ENCODE measurements at places on chromosomes 6 and 20.

DNA sequence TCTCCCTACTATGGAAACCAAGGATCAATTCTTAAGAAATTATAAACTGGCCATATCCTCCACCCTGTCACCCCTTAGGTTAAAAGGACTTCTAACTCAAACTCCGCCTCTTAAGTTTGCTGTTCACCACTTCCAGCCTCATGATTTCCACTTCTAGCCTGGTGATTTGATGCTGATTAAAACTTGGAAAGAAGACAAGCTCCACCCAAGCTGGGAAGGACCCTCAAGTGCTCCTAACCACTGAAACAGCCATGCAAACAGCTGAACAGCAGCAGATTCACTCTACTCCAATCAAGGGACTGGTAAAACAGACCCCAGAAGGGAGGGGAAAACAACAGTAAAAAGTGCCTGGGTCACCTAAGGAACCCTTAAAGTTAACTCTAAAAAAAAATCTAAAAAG is 10.3 kb downstream of the LCA5 start:
- DNase-seq, result no peak

DNA sequence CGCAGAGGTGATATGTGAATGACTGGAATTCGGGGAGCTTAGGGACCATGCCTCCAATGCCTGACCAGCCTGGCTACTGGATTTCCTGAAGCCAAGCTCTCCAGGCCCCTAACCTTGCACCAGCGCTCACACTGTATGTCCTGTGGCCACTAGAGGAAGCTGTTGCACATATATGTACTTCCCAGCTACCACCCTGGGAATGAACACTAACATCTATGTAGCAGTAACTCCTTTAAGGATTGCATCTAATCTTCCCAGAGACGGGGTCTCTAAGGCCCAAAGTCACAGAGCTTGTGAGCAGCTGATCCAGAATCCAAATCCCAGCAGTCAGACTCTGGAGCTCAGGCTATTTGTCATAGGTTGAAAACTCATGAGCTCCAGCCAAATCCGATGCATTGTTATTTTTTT is 20.4 kb upstream of the BPIFB1 start:
- DNase-seq, result peak; percentile 74

DNA sequence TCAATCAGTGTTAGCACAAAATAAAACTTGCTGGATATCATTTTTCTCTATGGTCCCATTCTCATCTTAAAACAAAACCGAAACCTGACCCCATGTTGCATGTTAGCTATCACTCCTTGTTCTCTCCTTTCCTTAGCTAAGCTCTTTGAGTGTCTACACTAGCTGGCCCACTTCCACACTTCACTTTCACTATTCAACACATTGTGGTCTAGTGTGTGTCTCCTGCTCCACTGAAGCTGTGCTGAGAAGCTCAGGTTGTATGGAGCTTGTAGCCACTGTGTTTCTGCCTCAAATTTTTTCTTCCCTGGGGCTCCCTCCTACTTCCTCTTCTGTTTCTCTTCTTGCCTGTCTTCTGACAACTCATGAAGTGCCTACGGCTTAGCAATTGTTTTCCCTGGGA is 223.0 kb downstream of the NKAIN2 start:
- no peak for DNase-seq

DNA sequence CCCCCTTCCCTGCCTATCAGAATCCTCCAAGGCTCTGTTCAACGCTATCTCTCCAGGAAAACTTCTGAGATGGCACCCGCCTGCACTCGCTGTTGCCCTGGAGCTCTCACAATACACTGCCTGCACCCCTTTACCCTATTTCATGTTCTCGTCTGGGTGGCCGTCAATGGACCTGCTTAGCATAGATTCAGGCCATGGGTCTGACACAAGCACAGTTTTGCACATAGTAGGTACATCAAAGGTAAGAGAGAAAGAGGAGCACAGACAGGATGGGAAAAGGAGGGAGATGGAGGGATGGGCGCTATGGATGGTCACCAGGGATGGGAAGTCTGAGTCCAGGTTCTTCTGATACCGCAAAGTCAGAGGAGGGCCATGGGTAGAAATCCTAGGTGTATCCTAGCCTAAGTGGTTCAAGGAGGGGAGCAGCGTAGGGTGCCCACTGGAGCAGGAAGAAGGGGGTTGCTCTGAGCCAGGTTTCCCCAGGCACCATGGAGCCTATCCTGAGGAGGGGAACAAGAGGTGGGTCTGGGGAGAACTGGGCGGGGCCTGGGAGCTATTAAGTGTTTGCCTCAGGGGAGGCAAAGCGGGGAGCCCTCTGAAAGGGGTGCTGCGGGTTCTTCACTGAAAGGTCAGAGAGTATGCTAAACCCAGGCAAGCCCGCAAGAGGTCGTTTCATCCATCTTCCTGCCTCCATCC is 89.3 kb downstream of the MRPL14 start:
- DNase-seq, result no peak

DNA sequence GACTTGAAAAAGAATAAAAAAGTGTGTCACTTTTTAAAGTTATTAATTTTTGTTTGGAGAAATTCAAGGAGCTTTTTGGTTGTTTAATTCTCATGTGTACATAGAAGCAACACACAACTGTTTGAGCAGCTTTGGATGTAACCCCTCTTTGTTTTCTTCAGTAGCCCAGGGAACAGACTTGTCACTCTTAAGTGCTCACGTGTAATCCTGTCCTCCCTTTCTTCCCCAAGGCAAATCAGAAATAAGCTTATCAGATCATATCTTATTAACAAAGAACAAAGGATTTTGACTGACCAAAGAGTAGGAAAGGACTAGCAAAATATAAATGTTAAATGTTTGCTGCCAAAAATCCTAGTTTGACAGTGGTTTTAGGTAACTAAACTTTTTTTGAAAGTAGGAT is 7.3 kb upstream of the FLRT3 start:
- peak; percentile 36 for DNase-seq

DNA sequence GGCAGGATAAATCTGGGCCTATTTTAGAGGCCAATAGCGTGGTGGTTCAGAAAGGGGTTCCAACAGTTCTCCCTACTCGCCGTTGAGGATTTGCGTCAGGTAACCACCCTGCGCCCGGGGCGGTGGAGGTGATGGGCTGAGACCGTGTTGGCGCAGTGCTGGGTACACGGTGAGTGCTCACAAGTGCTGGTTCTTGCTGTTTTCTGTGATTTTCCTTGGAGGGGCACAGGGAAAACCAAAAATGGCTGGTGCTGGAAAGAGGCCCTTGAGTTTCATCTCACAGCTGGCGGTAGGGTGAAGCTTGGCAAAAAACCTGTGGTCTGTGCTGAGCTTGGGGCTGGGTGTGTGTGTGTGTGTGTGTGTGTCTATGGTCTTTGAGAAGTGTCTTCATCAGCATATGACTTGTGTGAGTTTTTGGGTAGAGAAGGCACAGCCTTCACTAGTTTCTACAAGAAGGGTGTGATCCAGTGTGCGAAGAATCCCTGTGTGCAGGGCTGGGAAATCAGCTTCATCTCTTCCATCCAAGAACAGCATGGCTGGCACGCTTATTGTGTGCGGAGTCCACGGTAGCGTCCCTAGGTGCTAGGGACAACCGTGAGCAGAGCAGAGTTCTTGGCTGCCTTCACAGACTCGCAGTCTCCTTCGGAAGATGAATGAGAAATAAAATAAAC is 35.3 kb upstream of the SCRT2 start:
- no peak for DNase-seq

DNA sequence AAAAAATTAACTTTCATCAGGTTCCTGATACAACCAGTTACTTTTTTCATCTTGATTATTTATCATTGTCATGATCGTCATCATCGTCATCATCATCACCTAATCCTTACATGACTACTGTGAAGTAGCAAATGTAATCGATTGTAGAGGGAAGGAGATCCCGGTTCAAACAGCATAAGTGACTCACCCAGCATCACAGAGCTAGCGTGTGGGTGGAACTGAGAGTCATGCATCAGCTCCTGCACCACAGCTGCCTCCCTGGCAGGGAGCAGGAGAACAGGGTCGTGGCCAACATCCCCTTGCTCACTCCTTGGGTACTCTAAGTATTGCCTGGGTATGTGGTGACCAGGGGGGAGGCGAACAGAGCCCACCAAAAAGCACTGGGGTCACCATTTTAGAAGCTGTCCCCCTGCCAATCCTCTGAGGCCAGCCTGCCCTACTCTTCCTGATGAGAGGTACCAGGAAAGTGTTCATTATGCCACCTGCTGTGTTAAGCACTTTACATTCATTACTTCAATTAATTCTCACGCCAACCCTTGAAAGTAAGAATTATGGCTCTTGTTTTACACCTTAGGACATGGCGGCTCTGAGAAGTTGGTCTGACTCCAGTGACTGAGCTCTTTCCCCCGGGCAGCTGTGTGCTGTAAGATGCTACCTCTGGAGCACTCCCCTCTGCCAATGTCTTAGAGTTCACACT is 425.2 kb downstream of the CD83 start:
- DNase-seq, result no peak

DNA sequence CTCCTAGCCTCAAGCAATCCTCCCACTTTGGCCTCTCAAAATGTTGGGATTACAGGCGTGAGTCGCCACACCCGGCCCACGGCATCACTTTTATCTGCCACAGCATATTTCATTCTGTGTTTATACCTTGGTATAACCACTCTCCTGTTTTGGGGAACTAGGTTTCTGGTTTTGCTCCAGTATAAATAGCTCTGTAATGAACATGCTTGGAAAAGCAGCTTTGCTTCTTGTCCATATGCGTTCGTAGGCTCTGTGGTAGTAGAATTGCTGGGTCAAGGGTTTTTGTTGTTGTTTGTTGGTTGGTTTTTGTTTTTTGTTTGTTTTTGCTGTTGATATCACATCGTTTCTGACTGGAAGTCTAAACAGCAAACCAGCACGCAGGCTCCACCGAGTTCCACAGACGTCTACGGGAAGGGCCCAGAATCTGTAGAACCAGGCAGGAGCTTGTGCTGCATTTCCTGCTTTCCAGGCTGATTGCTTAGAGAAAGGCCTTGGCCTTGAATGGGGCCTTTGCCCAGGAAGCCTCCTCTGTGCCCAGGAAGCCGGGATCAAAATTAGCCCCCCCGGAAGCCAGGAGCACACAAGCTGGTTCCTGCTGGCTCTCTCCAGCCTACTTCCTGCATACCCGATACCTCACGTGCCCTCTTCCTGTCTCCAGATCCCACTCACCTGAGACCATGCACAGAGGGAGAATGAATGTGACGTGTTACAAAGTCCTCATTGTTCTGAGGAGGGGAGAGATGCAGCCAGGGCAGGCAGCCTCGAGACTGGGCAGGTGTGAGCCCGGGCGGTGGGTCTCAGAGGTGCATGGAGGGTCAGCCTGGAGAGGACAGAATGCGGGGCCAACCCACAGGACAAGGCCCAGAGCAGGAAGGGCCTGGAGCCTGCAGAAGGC is 34.7 kb downstream of the AAR2 start:
- DNase-seq, result peak; percentile 21

DNA sequence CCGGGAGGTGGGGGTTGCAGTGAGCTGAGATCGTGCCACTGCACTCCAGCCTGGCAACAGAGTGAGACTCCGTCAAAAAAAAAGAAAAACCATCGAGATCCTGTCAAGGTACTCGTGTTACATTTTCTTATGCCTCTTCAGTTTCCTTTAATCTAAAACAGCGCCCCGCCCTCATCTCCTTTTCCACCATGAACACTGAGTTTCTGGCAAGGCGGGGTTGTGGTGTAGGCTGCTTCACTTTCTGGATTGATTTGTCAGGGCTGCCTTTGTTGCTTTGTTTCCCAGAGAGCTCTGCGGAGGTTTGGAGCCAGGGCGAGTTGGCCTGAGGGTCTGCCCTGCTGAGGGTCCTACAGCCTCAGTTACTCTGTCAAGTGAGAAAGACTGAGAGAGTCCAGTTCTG is 8.9 kb downstream of the ITPR3 start:
- DNase-seq, result no peak

GRCh38 chr6:161228921-161229591 is 44.8 kb downstream of the AGPAT4 start:
- DNase-seq, result no peak

GRCh38 chr20:50642288-50642803 is 49.0 kb downstream of the RIPOR3 start:
- peak; percentile 86 for DNase-seq

DNA sequence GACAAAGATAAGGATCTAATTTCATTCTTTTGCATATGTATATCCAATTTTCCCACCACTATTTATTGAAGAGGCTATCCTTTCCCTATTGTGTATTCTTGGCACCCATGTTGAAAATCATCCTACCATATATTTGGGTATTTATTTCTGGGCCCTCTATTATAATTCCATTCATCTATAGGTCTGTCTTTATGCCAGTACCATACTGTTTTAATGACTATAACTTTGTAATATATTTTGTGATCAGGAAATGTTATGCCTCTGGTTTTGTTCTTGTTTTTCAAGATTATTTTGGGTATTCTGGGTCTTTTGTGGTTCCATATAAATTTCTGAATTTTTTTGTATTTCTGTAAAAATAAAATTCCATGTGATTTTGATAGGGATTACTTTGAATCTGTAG is 347.6 kb upstream of the SULF2 start:
- no peak for DNase-seq

GRCh38 chr6:44512868-44513741 is 125.6 kb downstream of the CDC5L start:
- no peak for DNase-seq

- no peak for DNase-seq
Observed at GRCh38 chr6:69732045-69732444, 64.8 kb downstream of the LMBRD1 start.

DNA sequence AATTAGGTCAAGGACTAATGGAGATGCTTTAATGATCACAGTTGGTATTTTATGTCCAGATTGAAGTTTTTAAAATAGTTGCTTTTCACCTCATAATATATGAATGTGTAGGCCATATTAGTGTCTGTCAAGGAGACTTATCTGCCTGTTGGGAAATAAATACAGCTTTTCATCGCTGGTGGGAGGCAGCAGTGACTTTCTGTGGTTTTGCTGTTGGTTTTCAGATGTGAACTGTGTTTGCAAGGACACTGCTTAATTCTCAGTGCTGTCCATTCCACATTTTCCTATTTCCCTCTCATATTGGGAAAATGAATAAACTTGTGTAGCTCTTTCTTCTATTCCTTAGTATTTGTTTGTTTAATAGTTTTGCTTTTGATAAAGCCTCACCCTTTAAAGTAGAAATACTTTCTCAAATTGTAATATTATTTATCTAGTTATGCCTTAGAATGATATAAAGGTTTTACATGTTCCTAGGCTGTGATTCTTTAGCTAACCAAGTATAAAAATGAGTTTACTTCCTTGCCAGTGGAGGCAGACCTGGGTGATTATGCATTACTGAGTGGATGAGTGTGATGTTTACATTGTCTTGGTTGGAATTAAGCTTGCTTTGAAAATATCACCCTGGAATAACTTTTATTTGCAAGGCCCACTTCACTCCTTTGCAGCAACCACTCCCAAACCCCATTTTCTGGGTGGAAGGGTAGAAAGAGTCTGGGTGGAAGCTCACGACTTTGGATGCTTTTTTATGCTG is 3.3 kb downstream of the PLCB4 start:
- no peak for DNase-seq

DNA sequence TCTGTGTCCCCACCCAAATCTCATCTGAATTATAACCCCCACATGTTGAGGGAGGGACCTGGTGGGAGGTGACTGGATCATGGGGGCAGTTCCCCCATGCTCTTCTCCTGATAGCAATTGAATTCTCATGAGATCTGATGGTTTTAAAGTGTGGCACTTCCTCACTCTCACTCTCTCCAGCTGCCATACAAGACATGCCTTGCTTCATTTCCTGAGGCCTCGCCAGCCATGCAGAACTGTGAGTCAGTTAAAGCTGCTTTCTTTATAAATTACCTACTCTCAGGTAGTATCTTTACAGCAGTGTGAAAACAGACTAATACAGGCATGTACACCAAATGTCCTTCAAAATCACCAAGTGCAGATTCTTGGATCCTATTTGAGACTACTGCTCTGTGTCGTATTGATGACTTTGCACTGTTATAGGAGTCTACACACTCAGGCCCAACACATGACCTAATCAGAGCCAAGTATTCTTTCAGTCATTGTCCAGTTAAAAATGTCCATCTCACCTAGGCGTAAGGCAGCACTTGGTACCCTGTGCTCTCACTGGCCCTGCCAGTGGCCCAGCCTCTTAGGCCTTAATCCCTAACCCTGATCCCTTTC is 52.8 kb upstream of the UST start:
- no peak for DNase-seq
